ENCODE measurements at places on chromosomes 1 and 21.

DNA sequence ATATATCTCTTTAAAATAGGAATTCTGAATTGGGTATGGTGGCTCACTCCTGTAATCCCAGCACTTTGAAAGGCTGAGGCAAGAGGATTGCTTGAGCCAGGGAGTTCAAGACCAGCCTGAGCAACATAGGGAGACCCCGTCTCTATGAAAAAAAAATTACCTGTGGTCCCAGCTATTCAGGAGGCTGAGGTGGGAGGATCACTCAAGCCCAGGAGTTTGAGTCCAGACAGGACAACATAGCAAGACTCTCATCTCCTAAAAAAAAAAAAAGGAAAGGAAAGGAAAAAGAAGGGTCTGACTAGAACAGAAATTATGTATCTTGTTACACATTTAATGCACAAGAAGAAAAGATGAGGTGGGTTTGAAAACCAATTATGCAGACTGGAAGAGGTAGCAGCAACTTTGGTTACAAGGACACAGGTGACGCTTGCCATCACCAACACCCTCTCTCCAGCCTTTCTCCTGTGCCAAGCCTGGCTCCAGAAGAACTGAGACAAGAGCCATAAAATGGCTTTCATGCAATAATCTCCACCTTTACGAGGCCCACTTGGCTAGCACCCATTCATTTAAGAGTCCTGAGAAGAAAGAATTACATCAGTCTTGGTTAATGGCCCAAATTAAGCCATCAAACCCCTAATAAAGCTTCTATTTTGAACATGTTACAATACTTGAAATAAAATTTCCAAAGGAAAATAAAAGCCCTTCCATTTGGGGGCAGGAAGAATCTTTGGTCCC is 4.8 kb upstream of the SELENBP1 start:
- peak; percentile 98 for DNase-seq

GRCh38 chr1:4165686-4166300 is 265.7 kb upstream of the C1orf174 start:
- DNase-seq = no peak

DNA sequence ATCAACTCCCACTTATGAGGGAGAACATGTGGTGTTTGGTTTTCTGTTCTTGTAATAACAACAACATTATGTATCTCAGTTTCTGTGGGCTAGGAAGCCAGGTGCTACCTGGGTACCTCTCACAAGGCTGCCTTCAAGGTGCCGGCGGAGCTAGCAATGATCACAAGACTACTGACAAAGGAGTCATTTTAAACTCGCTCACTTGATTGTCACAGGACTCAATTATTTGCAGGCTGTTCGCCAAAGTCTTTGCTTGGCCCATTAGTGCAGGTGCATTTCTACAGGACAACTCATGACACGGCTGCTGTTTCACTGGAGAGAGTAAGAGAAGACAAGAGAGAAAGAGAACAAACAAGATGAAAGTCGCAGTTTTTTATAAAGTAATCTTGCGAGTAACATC is 1237.4 kb upstream of the TMPRSS15 start:
- DNase-seq = no peak

DNA sequence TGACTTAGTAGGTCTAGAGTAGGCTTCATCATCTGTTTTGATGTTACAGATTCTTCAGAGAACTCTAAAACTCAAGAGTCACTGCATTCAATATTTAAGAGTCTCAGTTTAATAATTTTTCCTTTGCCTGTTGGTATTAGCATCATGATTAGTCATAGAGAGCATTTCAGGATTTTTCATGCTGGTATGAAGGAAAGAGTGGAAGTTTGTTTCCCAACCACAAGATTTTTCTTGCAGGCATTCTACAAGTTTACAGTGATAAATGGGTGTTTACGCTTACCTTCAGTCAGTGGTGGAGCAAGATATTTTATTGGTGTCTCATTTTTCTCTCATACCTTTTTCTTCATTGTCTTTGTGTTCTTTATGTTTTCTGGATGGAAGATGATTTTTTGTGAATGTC is 58.4 kb upstream of the MYOCOS start:
- no peak for DNase-seq

- DNase-seq = no peak
Observed at GRCh38 chr1:167227934-167228378, 7.3 kb downstream of the POU2F1 start.

DNA sequence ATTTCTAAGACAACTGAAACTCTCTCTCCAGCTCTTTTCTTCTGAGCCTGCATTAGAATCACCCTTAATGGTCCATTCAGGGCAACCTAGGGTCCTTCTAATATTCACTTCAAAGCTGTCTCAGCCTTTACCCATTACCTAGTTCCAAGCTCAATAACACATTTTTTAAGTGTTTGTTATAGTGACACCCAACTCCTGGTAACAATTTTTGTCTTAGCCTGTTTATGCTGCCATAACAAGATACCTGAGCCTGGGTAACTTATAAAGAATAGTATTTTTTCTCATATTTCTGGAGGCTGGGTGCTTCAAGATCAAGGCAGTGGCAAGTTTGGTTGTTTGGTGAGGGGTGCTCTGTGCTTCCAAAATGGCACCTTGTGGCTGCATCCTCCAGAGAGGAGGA is 531.5 kb upstream of the USP24 start:
- no peak for DNase-seq

DNA sequence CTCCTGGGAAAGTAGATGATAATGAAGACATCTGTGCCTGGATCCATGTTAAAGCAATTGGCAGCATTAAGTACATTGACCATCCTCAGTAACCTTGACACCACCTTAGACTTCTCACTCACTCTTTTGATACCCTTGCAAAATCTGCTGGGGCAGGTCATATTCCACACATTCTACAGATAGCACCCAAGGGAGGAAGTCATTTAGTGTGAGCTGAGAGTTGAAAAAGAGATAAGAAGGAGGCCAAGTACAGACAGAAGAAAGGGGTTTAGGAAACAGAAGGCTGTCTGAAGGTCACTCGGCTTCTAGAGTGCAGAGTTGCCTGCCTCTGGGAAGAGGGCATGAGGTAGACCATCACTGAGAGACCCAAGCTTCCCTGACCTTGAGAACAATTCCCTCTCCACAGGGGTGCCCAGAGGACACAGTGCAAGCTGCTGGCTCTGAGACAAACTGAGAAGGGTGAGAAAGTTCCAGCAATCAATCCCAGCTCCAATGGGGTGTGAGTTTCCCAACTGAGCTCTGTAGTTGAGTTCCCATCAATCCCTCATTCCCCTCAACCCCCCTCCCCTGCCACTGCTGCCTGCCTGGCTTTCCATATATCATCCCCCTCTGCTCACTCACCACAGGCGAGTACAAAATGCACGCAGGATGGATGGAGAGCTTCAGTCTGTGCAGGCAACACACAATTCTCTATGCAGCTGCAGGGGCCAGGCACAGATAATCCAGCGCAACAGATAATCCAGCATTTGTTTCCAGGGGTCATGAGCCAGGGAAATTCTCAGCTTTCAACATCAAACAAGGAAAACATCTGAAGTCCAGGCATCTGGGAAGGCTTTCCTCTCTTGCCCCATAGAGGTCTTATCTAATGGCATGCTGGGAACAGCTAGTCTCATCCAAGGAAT is 7.4 kb upstream of the MOB3C start:
- DNase-seq = no peak

DNA sequence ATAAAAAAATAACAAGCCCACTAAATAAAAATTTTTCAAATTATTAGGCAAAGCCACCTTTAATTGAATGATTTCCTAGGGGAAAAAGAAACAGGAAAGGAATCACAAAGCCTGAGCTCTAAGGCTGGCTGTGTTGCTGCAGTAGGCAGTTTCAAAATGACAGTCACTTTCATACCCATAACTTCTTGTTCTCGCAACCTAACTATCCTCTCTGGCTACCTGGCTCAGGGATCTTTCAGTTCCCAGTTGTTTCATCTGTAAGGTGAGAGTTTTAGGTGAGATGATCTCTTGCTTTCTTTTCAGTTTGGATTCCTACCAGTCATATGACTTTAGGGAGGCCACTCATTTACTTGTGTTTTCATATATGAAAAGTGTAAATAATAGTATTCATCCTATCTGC is 226.1 kb downstream of the ASTN1 start:
- no peak for DNase-seq

DNA sequence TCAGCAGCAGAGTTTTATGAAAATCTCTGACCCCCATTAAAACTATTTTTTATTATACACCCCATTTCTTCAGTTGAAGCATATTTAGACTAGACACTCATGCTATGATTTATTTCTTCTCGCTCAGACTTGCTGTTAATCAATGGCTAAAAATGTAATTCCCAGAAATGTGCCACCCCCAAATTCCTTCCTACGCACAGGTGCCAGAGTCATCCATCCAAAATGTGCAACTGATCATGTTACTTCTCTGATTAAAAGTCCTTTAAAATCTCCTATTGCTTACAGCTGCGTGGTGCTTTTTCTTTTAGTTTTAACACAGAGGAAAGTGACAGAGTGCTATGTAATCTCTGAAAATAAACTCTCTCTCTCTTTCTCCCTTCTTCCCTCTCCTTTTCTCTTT is 954.4 kb downstream of the NCAM2 start:
- no peak for DNase-seq

DNA sequence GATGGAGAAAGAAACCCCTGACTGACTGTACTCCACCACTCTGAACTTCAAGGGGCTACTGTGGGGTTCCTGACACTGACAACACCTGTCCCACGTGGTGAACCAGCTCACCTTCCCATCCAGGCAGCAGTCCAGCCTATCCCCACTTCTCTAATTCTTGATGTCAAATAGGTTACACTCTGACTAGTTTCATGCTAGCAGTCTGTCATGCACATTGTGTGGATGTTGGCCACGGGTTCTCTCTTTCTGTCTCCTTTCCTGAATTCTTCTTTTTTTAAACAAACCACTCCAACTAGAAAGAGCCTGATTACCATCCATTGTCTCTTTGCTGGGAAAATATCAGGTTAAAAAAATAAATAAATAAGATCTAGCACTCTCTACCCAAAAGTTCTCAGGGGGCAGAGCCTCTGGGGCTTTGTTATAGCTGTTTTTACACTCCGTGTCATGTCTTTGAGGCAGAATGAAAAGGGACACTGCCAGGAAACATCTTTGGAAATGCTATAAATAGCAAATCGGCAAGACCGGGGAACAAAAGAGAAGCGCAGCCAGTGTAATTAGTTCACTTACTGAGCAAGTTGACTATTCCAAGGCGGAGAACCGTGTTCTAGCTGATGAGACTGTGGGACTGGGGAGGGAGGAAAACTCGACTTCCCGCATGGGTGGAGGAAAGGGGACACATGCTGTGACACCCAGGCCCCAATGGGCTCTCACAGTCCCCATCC is 356.1 kb downstream of the OMA1 start:
- DNase-seq = no peak

DNA sequence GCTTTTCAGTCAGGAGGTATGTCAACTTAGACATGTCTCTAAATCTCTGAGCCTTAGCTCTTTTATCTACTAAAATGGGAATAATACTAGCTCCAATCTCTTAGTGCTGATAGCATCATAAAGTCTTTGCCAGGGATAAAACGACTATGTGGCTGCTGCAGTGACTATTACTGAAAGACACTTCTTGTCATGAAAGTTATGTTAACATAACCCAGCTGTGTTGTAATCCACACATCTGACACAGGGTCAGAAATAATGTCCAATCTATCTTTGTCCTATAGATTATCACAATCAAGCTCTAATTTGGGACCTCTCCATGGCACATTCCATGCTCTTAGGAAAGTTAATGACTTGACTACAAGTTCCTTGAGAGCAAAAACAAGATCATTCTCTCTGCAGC is 62.8 kb downstream of the JAK1 start:
- no peak for DNase-seq

DNA sequence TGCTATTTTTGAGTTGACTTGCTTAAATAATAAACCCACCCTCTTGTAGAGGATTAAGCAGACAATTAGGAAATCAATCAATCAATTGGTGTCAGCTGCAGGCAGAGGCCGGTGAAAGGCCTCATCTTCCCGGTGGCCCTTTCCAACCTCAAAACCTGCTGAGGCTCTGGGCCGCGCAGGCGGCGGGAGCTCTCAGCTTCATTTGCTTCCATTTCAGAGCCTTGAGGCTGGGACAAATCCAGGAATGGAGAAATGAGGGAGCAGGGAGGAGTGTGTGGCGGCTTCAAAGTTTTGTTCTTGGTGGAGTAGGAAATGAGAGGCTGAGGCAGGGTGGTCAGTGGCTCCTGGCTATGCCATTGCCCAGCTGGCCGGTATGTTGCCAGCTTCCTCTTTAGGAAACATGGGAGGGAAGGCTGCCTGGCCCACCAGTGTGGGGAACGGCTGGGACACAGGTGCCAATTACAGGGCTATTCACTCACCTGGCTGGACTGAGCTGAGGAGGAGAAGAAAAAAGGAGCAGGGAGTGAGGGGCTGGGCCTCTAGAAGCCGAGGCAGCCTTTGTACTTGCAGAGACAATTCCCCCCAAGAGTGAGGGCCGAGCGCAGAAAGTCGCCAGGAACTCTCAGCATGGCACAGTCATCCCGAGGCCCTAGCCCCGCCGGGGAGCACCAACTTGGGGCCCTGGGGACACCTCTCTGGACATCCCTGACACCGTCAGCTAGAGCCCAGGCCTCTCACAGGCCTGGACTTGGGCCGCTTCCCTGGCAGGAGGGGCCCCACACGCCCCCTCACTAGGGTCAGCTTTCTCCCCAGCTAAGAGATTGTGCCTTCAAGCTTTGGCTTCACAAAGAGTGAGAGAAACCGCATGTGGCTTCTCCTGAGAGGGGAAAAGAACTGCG is 4.4 kb downstream of the POU3F1 start:
- DNase-seq = no peak

- DNase-seq = no peak
Observed at GRCh38 chr1:101174722-101175121, 62.1 kb upstream of the S1PR1 start.

DNA sequence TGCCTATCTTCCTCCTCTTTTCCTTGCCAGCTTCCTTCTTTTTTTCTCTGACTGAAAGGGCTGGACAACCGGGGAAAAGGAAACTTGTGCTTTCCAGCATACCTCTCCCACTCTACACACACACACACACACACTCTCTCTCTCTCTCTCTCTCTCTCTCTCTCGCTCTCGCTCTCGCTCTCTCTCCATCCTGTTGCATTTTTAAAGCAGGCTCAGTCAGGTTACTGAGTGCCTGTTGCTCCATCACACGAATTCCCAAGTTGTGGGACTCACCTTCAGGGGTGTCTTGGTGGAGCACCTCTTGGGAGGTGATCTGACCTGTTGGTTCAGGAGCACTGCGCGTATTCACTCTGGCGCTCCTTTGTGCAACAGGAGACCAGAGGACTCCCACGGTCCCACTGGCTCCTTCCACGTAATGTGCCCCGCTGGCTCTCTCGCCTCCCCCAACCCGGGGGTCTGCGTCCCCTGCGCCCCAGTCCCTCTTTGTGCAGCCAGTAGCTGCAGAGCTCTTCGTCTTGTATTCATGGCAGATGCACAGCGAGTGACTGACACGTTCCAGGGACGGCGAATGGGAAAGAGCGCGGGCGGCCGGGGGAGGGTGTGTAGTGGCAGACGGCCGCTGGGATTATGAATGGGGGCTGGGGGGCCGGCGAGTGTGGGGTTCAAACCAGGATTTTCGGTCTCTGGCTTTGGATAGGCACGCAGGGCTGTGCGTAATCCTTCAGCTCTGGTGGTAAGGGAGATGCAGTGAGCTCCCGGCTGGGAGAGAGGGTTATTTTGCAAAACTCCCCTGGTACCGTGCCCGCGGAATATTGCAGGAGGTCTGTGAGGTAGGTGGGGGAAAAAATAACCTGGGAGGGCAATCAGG is 660 bp upstream of the PDE4B start:
- DNase-seq = no peak
